ENCODE measurements at places on chromosomes 3 and 15. TPM values are rescaled to one million over a fixed set of nuclear protein-coding genes. Genes with fewer than 3 reads are reported as not detected.

The IL20RB gene
- total RNA-seq, result 0.22 TPM

GRCh38 chr15:42239528-42240182, 31.6 kb upstream of the VPS39 start:
- no peak for DNase-seq

DNA sequence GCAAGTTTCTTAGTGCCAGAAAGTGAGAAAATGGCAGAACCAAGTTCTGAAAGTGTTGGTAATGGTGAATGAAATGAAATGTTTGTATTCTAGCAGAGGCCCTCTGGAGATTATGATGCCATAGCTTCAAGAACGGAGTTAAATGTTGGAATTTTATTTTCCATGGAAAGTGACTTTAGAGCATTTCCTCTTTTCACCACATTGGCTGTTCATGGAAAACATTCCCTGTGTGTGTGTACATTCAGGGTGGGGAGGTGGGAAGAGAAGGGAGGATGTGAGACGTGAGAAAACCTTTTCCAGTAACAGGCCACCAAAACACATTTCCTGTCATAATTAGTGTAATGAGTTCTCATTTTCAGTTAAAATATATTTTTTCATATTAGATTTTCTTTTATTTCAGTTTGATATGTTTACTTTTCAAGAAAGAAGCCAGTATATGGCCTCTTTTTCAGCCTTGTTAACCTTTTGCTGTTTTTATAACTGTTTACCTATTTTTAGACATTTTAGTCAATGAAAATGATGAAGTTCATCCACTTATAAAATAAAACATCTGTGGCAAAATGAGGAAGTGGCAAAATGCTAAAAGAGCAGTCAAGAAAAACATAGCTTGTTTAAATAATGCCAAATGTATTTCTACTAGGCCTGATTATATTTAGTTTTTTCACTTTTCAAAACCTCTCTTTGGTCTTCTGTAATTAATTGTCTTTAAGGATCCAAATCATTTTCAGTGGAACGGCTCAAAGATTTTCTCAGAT, 21.6 kb downstream of the SAMMSON start:
- DNase-seq, result no peak

DNA sequence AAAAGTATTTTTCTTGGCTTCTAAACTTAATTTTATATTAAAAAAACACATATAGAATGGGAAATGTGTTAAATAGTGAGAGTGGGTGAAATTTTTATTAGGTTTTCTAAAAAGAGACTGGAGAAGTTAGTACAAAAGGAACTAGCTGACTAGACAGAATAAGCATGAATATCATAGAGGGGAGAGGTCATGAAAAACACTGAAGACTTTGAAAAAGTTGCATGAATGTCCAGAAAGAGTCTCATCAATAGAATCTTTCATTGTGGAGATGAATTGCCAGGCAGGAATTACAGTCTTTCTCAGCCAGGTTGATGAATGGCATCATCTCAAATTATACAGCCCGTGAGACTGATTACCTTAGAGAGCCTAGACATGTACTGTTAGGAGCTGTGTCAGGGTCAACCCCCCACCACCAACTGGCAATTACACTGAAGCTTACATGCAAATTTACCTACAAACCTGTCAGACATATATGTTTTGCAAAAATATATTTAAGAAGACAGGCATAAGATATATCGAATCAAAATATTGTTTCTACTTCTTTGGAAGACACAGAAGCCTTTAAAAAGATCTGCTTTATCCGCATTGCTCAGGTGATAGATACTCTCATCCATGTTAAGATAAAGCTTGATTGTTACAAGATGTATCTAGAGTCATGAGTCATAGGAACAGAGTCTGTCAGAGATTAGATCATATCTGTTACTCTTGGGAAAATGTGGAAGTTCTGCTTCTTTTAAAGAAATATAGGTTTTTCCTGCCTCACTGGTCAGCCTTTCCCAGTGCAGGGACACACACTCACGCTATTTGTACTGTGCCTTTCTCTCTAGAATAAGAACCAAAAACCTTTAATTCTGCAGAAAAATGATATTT, 34.8 kb upstream of the PFN2 start:
- no peak for DNase-seq

- no peak for DNase-seq
Observed at GRCh38 chr15:65330934-65331645, 26.6 kb downstream of the RNU5B-1 start.

GRCh38 chr15:94692710-94693109, 461.3 kb downstream of the MCTP2 start:
- DNase-seq, result no peak

DNA sequence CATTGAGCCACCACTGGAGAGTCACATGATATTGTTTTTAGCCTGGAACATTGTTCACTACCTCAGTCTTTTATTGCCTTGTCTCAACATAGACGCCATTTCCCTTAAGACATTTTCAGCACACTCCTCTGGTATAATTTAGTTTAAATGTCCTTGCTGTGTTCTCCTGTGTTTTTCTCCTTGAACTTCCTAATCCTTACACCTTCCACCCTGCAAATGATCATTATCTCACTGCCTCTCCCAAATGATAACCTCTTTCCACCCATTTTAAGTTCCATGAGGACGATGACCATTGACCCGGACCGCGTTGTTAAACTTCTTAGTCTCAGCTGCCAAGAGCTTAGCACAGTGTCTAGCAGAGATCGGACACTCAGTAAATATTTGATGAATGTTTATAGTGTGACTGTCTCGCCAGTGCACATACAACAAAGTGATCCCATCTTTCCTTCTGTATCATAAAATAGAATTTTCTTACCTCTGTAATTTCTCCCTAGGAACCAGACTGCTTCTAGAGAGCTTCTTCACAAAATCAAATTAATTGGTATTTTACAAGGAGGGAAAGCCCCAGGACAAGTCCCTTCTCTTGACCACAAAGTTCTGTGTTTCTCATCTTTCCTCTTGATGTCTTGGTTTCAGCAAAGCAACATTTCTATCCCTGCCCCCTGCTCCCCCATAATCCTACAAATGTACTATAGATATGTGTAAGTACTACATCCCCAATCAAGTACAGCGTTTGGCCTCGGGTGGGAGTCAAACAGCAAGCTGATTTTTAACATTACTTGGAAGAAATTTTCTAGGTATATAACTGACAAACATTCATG, 429.6 kb downstream of the LPP start:
- no peak for DNase-seq
